ENCODE measurements at places on chromosomes 3 and 15.

DNA sequence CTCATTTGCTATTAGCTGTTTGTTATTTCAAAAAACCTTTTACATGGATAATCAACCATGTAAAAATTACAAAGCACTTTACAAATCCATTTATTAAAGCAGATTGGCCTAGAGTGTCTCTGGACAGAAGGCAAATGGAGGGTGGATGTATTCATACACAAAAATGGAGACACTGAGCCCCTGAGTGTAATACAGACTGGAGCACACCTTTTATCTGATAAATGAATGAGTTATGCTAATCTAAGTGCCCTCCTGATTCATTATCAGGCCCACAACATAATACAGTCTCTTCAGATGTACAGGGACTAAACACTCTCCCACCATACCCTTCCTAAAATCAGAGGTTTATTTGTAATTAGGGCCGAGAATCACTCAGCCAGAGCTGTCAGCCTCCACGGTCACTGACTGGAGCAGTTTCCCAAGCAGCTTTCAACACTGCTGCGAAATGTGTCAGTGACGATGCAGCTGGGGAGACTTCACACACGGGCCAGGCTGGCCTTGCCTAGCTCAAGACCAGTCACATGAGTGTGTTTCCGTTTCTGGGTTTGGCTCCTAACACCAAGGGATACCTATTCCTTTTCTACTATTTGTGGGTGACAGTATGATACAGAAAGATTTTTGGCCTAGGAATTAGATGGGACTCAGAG lies 271.8 kb downstream of the ZIC1 start:
- no peak for DNase-seq

DNA sequence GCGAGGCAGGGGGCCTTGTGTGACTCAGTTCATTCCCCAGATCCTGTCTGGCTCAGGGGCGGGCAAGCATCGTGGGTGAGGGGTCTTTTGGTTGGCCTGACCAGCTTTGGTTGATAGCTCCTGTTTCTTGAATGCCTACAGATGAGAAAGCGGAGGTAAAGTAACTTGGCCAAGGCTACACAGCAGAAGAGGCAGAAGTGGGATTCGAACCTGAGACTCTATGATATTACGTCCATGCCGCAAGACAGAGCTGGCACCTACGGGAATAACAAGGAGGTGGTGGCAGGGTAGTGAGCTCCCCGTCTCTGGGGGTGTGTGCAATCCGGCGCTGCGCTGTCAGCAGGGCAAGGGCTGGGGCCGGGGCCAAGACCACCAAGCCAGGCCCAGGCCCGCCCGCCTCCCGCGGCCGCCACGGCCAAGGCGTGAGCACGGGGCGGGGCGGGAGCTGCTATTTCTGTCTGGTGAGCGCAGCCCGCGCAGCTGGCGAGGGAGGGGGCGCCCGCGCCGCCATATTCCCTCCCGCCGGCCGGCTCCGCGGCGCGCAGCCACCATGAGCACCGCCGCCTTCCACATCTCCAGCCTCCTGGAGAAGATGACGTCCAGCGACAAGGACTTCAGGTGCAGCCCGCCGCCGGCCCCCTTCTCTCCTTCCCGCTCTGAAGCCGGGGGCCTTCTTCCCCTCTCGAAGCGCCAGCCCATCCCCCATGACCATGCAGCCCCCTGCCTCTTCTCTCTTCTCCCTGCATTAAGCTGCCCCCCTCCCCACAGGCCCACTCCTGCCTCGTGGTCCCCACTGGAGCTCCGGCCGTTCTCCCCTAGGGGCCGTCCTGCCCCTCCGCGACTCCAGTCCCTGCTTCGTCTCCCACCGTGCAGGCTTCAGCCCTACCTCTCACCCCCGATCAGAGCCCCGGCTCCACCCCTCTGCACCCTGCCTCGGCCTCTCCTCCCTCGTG lies at the start of gene CAND2:
Gene CAND2, plus strand, starts transcription at position 510 of the 953 bp plus-strand sequence. Its CDS starts 41 bp downstream, at position 551.
- DNase-seq = no peak

GRCh38 chr3:56422316-56422715 lies 46.0 kb downstream of the ERC2 start:
- no peak for DNase-seq

DNA sequence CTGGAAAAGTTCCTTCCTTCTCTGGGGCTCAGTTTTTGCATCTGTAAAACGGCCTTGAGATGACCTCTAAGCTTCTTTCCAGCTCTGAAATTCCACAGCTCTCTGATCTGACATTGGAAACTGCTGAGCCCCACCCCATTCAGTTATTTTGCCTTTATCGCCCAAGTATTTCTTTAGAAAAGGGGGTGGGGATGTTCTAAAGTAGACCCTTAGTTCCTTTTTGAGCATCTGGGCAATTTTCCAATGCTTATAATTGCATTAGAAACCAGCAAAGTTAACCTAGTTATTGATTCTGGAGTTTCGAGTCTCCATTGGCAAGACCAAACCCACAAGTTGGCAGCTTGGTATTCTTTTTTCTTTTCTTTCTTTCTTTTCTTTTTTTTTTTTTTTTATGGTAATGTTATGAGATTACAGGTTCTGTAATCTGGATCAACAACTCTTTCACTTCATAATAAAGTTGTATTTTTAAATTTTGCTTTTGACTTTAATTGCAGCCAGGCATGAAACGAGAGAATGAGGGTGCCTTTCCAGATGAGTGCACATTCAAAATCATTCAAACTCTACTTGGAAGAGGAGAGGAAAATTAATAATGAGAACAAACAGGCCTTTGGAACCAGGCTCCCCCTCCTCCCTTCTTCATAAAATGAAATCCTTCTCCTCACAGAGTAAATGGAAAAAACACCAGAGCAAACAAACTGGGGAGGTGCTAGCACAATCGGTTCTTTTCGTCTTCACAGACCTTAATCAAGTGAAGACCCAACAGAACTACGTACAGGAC lies 76.8 kb upstream of the LRIG1 start:
- DNase-seq = no peak

DNA sequence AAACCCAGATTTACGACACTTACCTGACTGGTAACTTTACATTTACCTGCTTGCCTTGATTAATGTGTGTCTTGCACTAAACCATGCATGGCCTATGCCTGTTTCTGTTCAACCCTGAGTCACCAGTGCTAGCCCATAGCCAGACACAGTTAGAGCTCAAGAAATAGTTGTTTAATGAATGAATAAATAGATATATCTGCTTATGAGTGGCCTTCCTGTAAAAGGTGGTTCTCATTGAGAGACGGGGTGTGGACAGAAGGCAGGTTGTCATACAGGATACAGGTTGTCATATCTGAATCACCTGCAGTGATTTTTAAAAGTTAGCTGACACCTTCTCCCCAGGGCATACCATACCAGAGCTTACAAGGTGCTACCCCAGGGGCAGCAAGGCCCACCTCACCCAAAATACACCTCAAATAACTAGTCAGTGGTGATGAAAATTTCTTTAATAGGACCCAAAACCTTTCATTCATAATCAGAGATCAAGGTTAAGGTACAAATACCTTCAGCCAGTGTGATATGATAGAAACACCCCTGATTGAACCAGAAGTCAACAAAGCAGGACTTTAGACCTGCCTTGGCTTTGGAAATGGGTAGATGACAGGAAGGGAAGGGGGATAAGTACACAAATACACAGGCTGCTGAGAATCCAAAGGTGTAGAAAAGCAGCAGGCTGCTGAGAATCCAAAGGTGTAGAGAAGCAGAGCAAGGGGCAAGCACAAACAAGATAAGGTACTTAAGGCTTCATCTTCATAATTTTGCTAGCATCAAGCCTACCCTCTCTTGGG lies 45.4 kb upstream of the TSC22D2 start:
- DNase-seq = no peak

GRCh38 chr3:61648481-61648880 lies 87.1 kb downstream of the PTPRG start:
- DNase-seq = no peak

- no peak for DNase-seq
Observed at GRCh38 chr3:115281697-115282675, 134.9 kb upstream of the ZBTB20 start.

DNA sequence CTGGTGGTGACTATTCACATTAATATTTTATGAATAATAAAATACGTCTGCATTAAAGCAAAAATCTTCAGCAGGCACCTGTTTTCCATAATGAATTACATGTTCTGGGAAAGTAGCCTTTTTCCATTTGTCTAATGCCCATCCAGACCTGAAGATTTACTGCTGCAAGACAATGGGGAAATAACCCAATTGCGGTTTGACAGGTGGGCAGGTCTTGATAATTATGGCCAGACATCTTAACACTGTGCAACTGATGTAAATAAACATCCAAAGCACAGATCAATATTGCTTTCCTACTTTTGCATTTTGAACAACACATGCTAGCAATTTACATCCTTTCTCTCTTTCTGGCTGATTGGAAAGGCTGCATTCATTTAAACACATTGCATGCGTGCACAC lies 173.9 kb downstream of the MEIS2 start:
- no peak for DNase-seq

GRCh38 chr3:62604298-62604697 lies 230.9 kb upstream of the FEZF2 start:
- no peak for DNase-seq

DNA sequence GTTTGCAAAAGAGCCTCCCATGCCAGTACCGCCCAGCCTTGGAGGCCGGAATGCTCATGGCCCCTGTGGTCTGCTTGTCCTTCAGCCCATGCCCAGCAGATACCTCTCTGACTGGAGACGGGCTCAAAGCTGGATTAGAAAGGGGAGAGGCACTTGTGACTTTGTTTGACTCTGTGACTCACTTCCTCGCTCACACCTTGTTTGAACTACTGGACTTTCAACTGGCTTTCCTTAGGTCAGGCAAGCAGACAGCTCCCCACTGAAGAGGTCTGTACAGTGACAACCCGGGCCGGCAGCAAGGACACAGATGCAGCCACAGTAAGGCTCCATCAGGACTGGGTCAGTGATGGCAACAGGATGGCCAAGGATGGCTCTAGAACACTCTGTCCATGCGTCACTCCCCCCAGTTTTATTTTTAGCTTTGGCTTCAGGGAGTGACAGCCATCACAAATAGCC lies 98.6 kb upstream of the ABHD17C start:
- DNase-seq = no peak

DNA sequence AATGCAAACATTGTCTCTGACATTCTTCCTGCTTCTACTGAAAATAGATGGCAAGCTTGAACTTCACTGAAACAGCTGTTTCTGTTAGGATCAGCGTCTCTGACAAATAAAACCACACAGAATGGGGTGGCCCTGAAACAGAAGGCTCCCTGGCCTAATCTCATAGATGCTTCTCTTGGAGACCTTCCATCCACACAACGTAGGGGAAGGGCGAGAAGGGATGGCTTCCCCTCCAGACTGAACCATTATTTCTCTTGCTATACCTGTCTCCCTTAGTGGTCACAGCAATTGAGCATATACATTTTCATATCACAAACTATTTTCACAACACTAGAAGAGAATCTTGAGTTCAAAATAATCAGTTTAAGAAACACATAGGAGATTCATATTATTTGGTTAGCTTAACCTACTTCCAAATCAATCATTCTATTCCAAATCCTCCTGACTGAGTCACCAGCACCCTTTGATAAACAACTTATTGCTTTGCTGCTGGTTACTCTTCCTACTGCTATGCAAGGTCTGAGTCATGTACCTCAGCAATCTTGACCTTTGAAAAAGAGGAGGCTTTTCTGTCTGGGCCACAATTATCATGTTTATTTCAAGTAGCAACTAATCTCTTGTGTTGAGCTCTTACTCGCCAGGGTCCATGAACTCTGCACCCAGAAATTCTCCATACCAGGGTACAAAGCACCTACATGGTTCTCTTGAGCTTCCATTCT lies 45.5 kb downstream of the CBLB start:
- DNase-seq = no peak

GRCh38 chr3:124640635-124641306 lies 89.5 kb upstream of the UMPS start:
- no peak for DNase-seq

DNA sequence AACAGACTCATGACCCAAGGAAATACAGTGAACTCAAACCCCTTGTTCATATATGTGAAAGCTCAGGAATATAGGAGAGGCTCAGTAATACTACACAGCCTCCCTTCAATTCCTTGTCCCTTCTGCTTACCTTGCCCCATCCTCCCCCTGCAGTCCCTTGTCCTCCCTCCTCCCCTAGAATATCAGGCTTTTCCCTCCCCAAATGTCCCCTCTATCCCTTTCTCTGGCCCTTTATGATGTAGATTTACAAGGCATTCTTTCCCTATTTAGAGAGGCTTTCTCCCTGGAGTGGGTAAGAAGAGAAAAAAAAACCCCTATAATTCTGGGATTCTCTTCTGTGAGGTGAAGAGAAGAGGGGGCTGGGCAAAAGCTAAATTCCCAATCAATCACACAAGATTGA lies 64.9 kb upstream of the KBTBD8 start:
- no peak for DNase-seq
